Stimulated activated CD8-positive, alpha-beta memory T cell treated with anti-CD3 and anti-CD28 coated beads, Interleukin-4, amount 100 ng/mL, for 48 hours (primary cell): ENCODE measurements at places on chromosomes 4 and X.

DNA sequence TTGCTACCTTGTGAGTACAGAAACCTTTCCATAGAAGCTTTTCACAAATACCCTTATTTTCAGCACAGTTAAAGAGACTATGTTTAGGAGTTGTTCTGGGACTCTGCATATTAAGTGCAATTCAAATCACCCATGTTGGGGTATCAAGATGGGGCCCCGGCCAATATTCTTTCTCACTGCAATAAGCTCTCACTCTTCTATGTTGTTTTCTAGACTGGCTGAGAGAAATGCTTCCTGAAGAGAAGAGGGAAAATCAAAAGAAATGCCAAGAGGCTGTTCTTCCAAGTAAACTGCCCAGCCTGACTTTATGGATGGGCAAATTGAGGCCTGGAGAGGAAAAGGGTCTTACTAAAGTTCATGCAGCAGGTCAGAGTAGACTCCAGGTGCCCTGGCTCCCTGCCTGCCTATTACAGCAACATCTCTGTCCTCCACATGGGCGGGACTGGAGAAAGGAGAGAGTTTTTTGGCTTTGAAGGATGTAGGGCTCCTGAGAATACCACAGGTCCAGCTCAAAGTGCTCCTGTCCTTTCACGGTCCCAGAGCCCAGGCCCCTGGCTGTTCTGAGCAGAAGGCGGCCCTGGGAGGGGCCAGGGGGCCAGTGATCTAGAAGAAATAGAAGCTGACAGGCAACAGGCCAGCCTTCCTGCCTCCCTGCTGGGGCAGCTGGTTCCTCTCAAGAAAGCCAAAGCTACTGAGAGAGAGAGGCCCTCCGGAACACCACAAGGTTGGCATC lies 745 bp upstream of the IQSEC2 start:
- no peak for DNase-seq

GRCh38 chr4:139278912-139279759 lies 889 bp downstream of the MGARP start:
- DNase-seq, result no peak

DNA sequence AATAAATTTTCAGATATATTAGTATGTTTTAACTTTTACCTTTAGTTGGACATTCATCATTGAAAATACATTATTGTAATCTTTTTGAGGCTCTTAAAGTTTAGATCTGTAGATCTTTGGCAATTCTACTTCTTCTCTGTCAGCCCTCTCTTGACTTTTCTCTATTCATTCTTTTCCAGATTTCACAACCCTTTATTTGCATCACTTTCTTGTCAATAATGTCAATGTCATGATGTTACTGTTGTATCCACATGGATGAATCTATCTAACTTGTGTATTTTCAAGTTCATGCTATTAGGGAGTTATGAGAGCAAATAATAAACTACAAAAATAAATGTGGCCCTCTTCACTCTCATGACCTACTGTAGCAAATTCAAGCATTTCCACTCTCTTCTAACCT lies 23.0 kb upstream of the HPGD start:
- no peak for DNase-seq

- peak; percentile 47 for DNase-seq
Observed at GRCh38 chr4:41257257-41257901, 651 bp downstream of the UCHL1 start.

DNA sequence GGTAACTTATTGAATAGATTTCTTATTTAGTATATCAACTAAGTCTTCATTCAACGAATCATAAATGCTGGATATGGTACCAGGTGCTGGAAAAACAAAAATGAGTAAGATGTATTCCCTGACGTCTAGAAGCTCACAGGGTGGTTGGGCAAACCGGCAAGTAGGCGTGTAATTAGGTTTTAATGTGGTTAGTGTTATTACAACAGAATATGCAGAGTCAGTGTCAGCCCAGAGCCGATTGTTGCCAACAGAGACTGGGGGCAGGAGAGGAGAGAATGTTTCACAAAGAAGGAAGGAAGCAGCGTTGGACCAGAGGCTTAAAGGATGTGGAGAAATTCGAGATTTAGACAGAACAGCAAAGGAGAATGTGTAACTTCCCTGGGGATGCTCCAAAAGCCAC lies 111.7 kb downstream of the TENM3 start:
- no peak for DNase-seq

- DNase-seq, result no peak
Observed at GRCh38 chrX:53031380-53031779, 17.2 kb upstream of the GPR173 start.

DNA sequence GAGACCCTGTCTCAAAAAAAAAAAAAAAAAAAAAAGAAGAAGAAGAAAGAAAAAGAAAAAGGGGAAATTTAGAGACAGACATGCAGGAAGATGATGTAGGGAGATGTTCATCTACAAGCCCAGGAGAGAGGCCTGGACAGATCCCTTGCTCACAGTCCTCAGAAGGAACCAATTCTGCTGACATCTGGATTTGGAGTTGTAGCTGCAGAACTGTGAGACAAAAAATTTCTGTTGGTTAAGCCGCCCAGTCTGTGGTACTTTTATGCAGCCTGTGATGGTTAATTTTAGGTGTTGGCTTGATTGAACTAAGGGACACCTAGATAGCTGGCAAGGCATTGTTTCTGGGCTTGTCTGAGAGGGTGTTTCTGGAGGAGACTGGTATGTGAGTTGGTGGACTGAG lies 10.1 kb upstream of the STIM2 start:
- no peak for DNase-seq

DNA sequence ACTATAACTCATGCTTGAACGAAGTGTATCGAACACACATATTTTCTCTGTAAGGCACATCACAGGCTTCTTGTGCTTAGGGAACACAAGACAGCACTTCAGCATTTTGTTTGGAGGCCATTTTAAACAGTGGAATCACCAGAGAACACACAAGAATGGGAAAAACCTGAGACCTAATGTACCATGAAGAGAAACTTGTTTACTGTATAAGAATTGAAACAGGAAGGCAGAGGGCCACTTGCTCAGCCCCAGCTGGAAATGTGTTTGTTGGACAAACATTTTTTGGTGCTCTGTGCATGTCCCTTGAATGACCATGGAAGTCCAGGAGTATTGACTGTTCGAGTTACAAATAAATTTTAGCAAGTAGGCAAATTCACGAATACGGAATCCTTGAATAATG lies 47.5 kb downstream of the RAPGEF2 start:
- no peak for DNase-seq

GRCh38 chr4:54199919-54200318 lies 29.2 kb upstream of the PDGFRA start:
- no peak for DNase-seq

- no peak for DNase-seq
Observed at GRCh38 chr4:5611750-5612149, 96.6 kb downstream of the EVC2 start.

- peak; percentile 83 for DNase-seq
Observed at GRCh38 chr4:81466841-81467671, 4.7 kb downstream of the RASGEF1B start.

- DNase-seq, result peak; percentile 64
Observed at GRCh38 chr4:1171311-1172227, 814 bp downstream of the SPON2 start.

DNA sequence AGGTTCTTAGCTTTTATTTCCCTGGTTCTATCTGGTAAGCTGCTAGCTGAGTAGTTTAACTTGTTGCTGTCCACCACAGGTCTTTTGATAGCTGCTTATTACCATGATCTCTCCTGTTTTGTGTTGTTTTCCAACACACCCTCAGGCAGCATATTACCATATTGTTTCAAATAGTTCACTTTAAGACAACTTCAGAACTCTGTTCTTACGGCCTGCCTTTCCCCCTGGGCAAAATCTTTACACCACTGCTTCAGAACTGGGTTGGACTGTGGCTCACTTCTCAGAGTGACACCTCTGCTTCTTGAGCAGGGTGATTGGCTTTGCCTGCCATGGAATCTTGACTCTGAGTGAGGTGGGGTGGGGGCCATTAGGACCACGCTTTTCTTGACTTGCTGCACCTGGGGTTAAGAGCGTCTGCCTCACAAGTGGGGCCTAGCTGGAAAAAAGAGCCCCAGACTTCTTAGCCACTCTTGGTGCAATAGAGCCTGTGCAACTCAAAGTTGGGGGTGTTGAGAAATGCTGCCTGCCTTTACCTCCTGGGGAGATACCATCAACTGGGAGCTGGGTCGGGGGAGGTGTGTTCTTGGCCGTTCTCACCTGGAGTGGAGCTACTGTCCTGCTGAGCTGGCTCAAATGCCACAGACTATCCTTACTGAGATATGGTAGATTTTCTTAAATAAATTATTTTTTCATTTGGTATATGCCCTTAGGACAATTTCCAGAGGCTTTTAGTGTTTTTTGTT lies 23.4 kb downstream of the USP9X start:
- no peak for DNase-seq

GRCh38 chr4:121139533-121140222 lies 24.4 kb downstream of the TNIP3 start:
- no peak for DNase-seq

DNA sequence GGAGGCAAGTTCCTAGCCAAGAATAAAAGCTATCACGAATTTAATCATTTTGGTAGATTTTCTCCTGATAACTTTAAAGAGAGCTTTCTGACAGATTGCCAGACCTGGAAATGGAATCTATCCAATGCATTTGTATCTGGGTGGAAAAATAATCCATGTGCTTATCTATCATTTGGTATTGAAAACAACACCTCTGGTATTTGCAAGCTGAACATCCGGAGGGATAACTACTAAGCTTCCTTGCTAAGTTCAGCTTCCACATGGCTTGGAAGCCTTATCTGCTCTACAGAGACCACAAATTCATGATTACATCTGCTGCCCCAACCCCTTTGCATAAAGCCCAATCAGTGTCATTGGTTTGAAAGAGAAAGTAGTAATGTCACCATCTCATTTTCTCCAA lies 230.7 kb downstream of the GPC3 start:
- no peak for DNase-seq

- no peak for DNase-seq
Observed at GRCh38 chr4:45803994-45804393, 319.9 kb downstream of the GABRG1 start.

- DNase-seq, result no peak
Observed at GRCh38 chrX:22057667-22058066, 25.5 kb downstream of the PHEX start.

- DNase-seq, result no peak
Observed at GRCh38 chrX:37542791-37543190, 28.7 kb upstream of the LANCL3 start.

DNA sequence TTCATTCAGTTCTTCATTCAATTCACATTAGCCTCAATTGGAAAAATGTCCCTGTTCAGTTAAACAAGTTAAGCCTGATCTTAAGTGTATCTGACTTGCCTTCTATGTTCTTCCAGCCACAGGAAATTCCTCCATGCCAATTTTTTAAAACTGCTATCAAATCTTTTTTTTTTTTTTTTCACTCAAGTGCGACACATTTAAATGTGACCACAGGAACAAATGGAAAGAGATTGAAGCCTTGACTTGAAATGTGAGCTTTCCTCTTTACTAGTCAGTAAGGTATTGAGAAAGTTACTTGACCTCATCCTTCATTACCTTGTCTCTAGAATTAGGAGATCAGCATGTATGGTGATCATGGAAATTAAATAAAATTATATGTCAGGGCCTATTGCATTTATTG lies 165.1 kb downstream of the SLIT2 start:
- no peak for DNase-seq

- no peak for DNase-seq
Observed at GRCh38 chrX:39811376-39811775, 286.4 kb downstream of the BCOR start.

DNA sequence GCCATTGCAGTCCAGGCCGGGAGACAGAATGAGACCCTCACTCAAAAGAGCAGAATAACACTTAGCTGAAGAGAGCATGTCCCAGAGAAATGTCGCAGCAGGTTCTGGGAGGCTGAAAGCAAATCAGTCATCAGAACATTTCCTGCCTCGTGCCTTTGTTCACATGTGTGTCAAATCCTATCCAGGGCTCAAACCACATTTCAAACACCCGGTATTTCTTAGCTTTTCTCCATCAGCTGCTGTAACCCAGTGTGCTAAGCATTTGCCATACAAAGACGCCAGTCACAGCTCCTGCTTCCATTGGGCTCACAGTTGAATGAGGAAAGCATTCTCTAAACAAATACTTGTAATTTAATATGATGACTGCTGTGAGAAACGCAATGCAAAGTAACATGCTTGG lies 6.0 kb downstream of the PALLD start:
- DNase-seq, result no peak

- no peak for DNase-seq
Observed at GRCh38 chrX:153029162-153029561, 27.1 kb upstream of the PNMA3 start.

DNA sequence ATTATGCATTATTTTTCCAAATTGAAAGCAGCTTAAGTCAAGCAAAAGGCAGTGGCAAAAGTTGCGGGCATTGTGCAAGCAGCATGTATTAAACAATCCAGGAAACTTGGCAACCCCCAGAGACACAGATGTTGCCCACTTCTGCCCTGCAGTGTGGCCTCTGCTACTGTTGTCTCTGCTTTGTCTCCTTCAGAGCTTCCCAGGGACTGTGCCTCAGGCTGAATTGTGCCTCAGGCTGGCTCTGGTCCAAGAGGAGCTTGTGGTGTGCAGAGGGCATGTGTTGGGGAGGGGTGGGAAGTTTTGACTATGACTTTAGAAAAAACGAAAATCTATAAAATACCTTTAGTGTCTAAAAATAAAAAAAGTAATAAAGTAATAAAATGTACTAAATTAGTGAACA lies 201.4 kb downstream of the CCSER1 start:
- DNase-seq, result no peak

GRCh38 chr4:88022289-88022688 lies 14.9 kb downstream of the PKD2 start:
- no peak for DNase-seq

- no peak for DNase-seq
Observed at GRCh38 chrX:150577174-150577573, 8.8 kb downstream of the MTM1 start.

GRCh38 chr4:182547435-182547834 lies 304.2 kb downstream of the TENM3 start:
- DNase-seq, result no peak

- DNase-seq, result no peak
Observed at GRCh38 chr4:188346171-188346809, 207.0 kb downstream of the TRIML1 start.

- DNase-seq, result no peak
Observed at GRCh38 chr4:166153548-166153947, 280.5 kb downstream of the TLL1 start.

DNA sequence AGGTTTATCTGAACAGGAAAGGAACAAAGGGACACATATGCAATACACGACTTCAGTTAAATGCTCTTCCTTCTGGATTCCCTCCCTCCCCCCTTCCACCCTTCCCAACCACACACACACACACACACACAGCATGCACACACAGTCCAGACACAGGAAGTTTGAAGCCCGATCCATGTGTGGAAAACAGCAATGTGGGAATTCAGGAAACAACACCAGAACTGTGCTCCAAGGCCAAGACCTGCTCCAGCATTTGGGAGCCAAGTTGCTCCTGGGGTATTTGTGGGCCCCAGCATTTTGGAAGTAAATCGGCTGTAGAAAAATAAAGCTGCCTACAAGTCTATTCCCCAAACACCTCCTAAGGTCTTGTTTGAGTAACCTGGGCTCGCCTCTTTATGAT lies 5.6 kb upstream of the AMOT start:
- no peak for DNase-seq
